ENCODE measurements at places on chromosomes 16 and 17.

DNA sequence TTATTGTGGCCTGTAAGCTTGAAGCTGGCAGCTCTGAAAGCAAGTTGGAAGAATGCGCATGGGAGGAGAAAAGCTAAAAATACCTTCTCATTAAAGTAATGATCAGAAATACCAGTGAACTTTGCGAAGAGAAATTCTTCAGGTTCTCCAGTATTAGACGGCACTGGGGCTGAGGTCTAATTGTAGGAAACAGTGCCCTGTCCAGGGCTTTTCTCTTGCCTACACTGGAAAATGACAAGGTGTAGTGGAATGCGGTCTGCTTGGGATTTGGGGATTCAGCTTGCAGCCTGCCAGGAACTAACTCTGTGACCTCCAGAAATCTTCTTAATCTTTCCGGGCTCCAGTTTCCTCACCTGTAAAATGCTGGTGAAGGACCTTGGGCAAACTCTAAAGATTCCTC is 53.3 kb upstream of the KCNJ16 start:
- peak; percentile 84 for DNase-seq

GRCh38 chr16:77677129-77677528 is 45.2 kb upstream of the NUDT7 start:
- DNase-seq, result no peak

- DNase-seq, result no peak
Measured at GRCh38 chr17:77347544-77347943, 206.8 kb downstream of the SEC14L1 start.

DNA sequence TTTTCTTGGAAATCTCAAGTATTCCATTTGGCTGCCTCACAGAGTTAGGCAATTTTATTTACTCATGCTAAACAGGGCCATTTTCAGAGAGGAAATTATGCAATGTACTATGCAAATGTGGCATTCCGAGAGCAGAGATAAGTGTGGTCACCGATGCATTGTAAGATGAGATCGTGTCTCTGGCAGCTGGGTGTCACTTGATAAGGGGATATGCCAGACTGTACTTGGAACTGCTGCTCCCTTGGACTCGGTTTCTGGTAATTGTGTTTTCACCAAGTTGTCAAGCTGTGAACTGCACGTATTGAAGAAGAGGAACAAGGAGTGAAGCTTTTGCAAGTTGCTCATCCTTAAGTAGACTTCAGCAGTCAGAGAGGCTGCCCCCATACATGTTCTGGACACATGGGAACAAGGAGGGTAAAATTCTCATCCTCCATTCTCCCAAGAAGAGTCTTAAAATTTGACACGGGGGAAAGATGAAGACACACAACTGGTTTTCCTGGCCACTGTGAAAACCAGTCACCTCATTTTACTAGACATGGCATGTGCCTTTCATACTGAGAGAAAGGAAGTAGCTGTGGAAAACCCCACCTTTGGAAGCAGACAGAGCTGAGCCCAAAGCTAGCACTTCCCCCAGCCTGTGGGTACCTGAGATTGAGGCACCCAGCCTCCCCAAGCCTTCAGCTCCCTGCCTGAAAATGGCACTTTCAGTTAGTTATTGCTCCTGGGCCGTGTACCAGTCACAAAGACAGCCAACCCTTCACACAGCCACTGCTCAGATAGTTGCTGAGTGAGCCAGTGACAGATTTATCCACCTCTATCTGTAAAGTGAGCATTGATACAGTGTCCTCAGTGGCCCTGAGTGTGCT is 150.7 kb downstream of the SOCS1 start:
- no peak for DNase-seq

GRCh38 chr17:44318077-44318892 is 6.3 kb downstream of the SLC25A39 start:
- no peak for DNase-seq

DNA sequence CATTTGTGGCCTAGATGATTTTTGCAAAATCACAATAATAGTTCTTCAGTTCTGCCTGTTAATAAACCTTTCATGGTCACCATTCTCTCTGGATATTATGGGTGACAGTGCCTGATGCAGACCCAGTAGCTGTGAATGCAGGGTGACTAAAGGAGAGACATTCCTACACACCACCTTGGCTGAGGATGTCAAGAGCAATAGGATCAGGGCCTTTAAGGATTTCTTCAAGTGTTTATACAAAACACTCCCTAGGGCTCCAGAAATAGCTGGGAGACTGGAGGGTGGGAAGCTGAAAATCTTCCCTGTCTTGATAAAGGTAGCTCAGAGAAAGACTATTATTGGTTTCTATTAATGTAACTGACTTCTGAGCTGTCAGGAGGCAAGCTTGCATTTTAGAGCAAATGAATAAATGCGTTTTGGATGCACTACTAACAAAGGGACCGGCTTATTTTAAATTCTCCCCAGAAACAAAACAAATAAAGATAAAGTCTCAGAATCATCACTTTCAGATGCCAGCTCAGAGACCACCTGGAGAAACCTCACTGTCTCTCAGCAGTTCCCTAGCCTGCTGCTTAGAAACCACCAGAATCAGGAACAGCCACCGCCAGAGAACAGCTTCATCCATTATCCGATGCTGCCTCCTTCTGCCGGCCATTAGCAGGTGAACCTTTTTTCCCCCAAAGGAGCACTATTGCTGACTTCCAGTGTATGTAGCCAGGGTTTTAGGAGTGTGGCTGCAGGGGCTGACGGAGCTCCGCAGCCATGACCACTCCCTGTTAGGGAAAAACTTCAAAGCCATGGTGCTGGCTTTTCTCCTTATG is 171.4 kb upstream of the DYNLRB2 start:
- DNase-seq, result peak; percentile 85

DNA sequence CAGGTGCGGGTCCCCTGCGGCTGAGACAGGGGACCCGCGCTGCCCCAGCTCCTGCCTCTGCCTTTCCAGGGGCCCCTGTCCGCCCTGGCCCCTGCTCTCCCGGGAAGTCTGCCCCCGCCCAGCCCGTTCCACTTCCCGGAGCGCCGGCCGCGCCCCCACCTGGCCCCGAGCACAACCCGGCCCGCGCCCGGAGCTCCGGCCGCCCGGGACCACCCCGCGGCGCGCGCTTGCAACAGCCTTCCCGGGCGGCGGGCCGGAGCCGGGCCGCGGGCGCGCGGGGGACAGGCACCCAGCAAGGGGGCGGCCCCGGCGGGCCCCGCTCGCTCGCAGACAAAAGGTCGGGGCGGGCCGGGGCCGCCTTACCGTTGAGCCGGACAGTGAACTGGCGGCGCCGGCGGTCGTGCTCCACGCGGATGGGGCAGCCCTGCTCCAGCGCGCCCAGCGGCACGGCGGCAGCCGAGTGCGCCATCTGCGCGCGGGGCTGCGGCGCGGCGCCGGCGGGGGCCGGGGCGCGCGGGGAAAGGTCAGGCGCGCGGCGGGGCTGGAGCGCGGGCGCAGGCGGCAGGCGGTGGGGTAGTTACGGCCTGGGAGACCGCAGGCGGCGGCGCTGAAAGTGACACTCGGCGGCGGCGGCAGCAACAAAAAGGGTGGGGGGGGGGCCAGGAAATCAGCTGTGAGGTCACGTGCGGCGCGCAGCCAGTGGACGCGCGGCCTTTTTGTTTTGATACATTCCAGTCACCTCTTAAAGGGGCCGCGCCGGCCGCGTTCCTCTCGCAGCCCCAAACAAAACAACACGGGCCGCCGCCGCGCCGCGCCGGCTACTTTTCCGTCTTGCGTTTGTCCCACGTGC is at the start of gene NATD1:
NATD1 (minus strand) TSS at position 615 of the 850 bp plus-strand sequence; CDS start at position 469, 146 bp downstream.
- DNase-seq, result peak; percentile 86

GRCh38 chr17:6135996-6136395 is 65.8 kb downstream of the WSCD1 start:
- DNase-seq, result peak; percentile 85

- DNase-seq, result no peak
Measured at GRCh38 chr17:45851464-45851863, 6.8 kb downstream of the SPPL2C start.

GRCh38 chr17:57808882-57809281 is 41.0 kb downstream of the MRPS23 start:
- DNase-seq, result no peak

DNA sequence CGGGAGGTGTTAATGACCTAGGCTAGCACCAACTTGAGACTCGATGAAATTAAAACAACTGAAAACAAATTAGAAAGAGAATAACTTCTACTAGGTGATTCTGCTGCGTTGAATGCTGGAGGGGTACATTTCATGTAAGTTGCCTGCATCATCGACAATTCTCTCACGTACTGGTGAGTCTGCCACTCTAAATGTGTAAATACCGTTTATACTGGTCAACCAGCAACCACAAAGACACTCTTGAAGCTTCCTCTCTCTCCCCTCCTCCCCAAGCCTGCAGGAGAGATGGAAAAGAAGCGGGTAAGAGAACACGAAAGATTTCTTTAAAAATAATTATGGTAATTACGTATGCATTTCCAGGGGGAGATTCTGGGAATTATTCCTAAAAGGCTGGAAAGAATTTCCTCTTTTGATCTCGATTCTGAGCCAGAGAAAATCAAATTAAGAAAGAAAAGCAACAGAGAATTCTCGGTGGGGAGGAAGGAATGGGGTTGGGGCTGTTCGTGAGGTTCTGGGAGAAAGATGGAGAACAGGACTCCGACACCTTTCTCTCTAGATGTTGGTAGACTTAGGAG is 68.6 kb upstream of the MRTFB start:
- no peak for DNase-seq

GRCh38 chr17:2138318-2138717 is 83.4 kb downstream of the HIC1 start:
- no peak for DNase-seq

DNA sequence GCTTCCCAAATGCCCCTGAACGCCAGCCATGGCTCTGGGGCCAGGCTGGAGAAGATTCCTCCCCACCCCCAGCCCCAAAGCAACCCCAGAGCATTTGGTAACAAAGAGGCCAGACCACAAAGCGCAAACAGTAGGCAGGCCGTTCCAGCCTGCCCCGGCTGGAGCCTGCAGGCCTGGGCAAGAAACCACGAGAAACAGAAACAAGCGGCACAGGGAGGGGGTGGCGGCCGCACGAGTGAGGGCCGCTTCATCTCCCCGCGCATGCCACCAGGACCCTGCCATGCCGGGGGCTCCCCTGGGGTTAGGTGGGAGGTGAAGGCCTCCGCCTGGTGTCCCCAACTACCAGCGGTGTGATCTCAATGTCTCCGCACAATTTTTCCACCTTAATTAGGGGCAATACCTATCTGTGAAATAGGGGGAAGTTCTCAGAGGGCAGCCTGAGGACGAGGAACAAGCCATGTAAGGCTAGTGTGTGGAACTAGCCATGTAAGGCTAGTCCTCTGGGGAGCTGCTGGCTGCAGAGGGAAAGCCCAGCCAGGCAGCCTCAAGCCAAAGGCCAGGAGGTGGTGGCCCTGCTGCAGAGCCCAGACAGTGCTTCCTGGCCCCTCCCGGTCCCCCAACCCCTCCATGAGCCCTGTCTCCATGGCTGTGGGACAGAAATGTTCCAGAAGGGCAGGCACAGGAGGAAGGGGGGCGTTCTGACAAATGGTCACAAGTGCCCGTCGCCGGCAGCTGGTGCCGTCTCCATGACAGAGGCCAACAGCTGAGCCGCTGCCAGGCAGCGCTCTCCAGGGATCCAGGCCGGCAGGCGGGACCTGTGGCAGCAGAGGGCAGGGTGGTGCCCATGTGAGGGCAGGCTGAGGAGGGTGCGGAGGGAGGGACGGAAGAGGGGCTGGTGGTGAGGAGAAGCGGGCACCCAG is 14.5 kb upstream of the MTSS2 start:
- peak; percentile 27 for DNase-seq

GRCh38 chr17:9148905-9149525 is 127.7 kb downstream of the NTN1 start:
- DNase-seq, result no peak

DNA sequence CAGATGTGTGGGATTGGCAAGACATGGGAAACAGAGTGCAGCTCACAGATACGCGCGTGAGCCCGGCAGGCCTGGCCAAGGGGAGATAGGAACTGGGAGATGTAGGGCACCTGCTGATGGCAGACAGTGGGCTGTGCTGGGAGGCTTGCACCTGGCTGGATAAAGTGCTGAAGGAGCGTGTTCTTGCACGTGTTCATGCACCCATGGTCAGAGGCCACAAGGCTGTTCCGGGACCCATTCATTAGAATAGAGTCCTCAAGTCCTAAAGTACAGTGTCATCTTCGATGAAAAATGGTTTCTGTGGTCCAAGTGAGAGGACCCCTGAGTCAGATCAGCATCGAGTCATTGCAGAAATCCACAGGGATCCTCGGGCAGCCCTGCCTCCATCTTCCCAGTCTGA is 236.4 kb downstream of the CCDC182 start:
- no peak for DNase-seq

DNA sequence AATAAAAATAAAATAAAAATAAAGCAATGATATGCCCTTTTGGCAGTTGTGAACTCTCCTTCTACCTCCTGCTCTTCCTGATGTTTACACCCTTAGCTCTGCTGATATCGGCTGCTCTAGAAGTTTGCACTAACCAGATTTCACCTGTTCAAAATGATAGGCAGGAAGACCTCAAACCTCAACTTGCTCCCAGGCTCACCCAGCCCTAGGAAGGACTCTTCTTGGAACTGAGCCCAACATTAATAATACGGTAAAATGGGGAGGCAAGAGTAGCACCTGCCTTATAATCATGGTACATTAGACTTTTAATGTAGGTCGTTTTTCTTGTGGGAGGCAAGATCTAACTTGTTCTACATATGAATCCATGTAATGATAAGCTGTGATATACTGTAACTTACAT is 61.2 kb upstream of the MED13 start:
- no peak for DNase-seq

DNA sequence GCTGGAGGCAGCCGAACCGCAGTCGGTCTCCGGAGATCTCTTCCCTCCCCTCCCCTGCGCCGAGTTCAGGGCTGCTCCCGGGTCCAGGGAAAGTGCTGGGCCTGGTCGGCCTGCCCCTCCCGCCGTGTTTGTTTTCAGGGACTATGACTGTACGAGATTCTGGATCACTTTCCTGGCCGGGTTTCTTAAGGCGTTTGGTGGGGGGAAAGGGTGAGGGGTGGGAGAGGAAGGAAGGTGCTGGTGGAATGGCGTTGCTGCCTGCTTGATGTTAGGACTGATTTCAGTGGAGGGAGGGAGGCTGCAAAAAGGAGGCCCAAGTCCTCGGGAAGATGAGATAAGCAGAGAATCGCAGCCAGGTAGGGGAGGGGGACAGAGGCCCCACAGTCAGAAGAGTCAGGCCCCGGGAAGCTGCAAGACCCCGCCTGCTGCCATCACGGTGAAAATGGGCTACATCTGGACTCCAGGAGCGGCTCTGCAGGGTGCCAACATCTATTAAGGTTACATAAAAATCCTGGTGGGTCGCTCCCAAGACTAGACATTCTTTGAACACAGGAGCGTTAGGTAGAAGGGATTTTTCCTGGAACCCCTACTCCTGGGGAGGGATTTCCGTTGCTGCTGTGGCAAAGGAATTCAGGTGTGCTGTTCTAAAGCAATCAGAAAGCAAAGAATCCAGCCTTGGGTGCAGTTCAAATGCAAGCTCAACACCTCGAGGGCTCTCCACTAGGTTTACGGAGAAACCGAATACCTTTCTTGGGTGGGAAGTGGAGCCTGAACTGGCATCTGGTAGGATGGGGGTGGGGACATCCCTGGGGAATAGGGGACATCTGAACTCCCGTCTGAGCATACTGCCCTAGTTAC is 1.2 kb downstream of the ARHGAP44 start:
- peak; percentile 35 for DNase-seq

DNA sequence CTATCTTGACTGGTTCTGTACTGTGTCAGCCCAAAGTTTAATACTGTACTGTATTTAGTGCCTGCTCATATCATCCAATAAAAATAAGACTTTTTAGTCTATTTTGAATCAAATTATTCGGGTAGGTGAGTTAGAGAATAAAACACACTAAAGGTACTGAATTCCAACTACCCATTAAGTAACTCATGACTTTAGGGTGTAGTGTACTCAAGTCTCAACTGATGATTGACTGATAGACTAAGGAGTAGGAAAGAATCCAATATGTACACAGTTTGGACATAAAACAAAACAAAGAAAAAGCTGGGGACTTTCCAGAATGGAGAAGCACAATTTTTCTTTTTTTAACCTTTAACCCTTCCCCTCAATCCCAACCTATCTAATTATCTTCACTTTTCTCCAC is 4.1 kb downstream of the EZH1 start:
- no peak for DNase-seq

Data from cerebellar cortex (tissue), 1 donor.